ENCODE measurements at places on chromosomes 6 and 20. TPM values are rescaled to one million over a fixed set of nuclear protein-coding genes. Genes with fewer than 3 reads are reported as not detected.

DNA sequence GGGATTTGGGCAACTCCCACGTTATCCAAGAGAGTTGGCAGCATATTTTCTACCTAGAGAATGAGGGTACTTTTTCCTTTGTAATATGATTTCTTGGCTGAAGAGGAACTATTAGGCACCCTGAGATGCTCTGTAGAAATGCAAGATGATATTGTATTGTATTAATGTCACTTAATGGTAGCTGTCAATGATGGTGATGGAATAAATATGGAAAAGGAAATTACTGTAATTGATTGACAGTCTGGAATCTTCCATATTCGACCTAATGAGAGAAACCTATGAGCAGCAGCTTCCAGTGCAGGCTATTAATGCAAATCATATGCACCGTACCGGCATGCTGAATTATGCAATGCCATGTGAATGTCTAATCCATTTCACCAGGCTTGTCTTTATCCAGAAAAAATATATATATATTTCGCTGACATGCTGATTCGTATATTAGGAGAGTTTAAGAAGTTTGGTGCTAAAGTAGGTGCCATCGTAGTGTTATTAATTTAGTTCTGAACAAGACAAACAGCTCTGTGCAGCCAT lies 494.2 kb upstream of the JARID2 start:
- H3K27me3 ChIP-seq, result no peaks in the 10 kb centered on the region
- H3K4me3 ChIP-seq, result no peak overlapping the region
- peaks cover 5% of the 10 kb centered on the region for H3K4me1 ChIP-seq
- no peaks in the 10 kb centered on the region for H3K36me3 ChIP-seq

The ESR1 gene
- not detected for total RNA-seq

The NFS1 gene
- 29.4 TPM for total RNA-seq

GRCh38 chr20:8115436-8115835 lies 16.6 kb upstream of the PLCB1 start:
- peaks cover 6% of the 10 kb centered on the region for H3K27me3 ChIP-seq
- no peaks in the 10 kb centered on the region for H3K36me3 ChIP-seq
- H3K4me1 ChIP-seq, result peaks cover 2% of the 10 kb centered on the region
- no peak for DNase-seq

DNA sequence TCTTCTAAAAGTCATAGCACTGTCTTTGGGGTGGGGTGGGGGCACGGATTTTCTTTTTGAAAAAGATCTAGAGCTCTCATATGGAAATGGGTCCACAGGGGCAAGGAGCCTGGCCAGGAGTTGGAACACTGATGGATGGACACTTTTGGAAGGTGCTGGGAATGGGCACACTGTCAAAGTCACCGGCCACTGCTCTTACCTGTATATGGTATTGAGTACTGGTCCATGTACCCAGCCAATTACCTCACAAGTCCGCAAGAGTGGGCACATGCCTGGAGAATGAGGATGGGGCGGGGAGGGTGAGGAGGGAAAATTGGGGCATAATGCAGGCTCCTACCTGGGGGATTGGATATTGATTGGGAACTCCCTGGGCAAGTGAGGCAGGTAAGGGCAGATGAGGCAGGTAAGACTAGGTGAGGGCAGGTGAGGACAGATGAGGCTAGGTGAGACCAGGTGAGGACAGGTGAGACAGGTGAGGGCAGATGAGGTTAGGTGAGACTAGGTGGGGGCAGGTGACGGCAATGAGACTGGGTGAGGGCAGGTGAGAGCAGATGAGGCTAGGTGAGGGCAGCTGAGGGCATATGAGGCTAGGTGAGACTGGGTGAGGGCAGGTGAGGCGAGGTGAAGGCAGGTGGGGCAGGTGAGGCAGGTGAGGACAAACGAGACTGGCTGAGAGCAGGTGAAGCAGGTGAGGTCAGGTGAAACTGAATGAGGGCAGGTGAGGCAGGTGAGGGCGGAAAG lies 167.9 kb downstream of the NRN1 start:
- H3K4me1 ChIP-seq, result no peaks in the 10 kb centered on the region
- no peak overlapping the region for H3K27ac ChIP-seq
- no peak overlapping the region for H3K4me3 ChIP-seq

- no peak for DNase-seq
- no peaks in the 10 kb centered on the region for H3K27me3 ChIP-seq
- no peak overlapping the region for H3K27ac ChIP-seq
- H3K4me3 ChIP-seq, result no peak overlapping the region
- H3K4me1 ChIP-seq, result no peaks in the 10 kb centered on the region
- peaks cover 2% of the 10 kb centered on the region for H3K36me3 ChIP-seq
These were observed 16.4 kb upstream of the UQCC2 start for GRCh38 chr6:33727932-33728331.

GRCh38 chr6:138638604-138639003 lies 135.0 kb upstream of the CCDC28A start:
- no peaks in the 10 kb centered on the region for H3K27me3 ChIP-seq
- no peak overlapping the region for H3K4me3 ChIP-seq
- H3K27ac ChIP-seq, result no peak overlapping the region

- peak overlapping the region; percentile 58 for H3K4me3 ChIP-seq
- peaks cover 8% of the 10 kb centered on the region for H3K4me1 ChIP-seq
- peaks cover 2% of the 10 kb centered on the region for H3K27me3 ChIP-seq
- DNase-seq, result no peak
- no peak overlapping the region for H3K27ac ChIP-seq
- no peaks in the 10 kb centered on the region for H3K36me3 ChIP-seq
These were observed 15.7 kb downstream of the ADISSP start for GRCh38 chr20:3751675-3752385.

DNA sequence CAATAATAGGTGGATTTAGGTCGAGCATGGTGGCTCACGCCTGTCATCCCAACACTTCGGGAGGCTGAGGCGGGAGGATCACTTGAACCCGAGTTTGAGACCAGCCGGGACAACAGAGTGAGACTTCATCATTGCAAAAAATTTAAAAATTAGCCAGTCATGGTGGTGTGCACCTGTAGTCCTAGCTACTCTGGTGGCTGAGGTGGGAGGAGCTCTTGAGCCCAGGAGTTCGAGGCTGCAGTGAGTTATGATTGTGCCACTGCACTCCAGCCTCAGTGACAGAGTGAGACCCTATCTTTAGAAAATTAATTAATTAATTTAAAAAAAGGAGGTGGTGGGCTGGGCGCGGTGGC lies 13.4 kb upstream of the C20orf203 start:
- DNase-seq, result no peak
- H3K27me3 ChIP-seq, result no peaks in the 10 kb centered on the region
- H3K4me3 ChIP-seq, result no peak overlapping the region

DNA sequence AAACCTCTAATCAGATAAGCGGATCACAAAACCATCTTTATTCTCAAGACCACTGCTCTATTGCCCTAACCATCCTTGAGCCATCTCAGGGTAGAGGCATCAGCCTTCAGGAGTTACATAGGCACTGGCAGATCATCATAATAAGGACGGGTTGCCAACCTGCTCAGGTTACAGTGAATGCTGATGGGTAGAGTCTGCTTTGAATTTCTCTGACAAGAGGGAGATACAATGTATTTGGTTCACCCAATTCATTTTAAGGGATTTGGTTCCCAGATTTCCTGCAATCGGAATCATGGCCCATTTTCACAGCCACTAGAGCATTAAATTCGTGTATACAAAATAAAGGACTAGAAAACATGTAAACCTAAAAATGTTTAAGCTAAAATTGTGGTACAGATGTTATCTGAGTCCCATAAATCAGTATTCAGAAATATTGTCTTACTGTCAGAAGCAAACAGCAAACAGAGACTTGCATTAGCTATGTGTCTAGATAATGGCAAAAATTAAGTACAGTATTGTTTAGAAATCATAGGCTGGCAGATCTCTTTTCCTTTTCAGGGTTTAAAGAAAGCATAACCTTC lies 41.9 kb upstream of the TMEM170B start:
- H3K4me3 ChIP-seq, result no peak overlapping the region
- DNase-seq, result no peak
- peaks cover 10% of the 10 kb centered on the region for H3K4me1 ChIP-seq

GRCh38 chr6:51768087-51768486 lies 319.3 kb downstream of the PKHD1 start:
- H3K27ac ChIP-seq, result no peak overlapping the region
- DNase-seq, result no peak
- H3K4me3 ChIP-seq, result no peak overlapping the region
- H3K4me1 ChIP-seq, result no peaks in the 10 kb centered on the region
- no peaks in the 10 kb centered on the region for H3K36me3 ChIP-seq
- no peaks in the 10 kb centered on the region for H3K27me3 ChIP-seq

GRCh38 chr6:18388271-18388670 lies 1.1 kb downstream of the RNF144B start:
- peak overlapping the region; percentile 76 for H3K27ac ChIP-seq
- H3K4me3 ChIP-seq, result peak overlapping the region; percentile 87
- no peak for DNase-seq

DNA sequence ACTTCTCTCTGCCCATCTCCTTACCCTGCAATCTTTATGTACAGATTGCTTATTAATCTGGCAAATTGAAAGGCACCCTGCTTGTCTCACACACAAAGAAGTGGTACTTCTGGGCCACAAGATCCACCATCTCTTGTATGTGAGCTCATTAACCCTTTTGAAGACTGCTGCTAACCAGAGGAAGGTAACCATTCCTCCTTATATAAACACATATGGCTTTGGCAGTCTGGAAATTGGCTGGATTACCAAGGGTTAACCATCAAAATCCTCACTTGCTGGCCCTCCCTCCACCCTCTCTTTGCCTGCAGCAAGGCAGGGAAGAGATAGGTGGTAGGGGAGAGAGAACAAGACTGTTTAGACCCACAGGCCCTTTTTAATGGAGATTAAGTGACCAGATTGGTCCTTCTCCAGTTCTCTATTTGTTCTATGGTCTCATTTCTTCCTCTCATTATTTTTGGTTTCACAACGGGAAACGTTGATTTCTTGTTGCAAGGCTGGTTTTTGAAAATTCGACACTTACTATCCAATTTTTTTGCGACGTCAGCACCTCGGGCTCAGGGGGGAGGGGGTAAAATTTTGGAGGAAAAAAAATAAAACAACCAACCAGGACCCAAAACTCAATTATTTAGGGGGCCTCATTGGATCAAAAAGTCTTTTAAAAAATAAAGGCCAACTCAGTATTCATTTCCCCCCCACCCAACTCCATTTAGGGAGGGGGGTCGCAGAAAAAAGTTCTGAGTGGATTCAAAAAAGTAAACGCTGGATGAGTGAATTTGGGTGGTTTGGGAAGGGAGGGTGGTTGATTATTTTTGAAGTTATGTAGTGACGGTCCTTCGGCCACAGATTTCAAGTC lies 859 bp downstream of the PPP1R10 start:
- H3K27ac ChIP-seq, result peak overlapping the region; percentile 100
- peaks cover 41% of the 10 kb centered on the region for H3K4me1 ChIP-seq
- H3K4me3 ChIP-seq, result peak overlapping the region; percentile 97

DNA sequence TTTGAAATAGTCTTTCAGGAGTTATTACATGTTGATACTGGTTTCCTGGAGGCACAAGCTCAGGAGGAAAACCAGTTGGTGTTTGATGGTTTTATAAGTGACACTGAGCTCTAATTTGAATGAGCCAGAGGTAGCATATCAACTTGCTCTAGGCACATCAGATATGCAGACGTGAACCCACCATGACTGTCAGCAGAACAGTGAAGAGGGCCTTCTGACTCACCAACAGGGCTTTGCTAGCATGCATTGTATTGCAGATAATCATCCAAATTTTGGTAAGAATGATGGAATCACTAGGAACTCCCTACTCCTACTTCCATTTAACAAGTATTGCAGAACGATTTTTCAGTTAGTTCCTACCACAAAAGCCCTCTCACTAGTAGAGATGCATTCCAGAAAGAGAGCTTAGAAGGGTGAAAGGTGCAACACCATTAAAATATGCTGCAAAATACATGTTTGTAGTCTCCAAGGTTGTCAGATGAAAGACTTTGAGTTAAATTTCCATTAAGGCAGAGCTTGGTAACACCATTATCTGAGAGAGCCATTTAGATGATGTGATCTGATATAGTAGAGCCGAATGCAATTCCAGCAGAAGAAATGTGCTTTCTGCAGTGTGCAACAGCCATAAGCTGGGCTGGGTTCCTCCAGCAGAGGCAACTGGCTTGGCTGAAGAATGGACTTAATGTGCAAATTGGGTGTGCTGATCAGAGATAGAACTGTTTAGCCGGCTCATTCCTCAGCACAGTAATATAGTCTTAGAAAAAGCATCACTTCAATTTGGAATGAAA lies 968.7 kb upstream of the ADGRB3 start:
- no peak overlapping the region for H3K27ac ChIP-seq
- peaks cover 8% of the 10 kb centered on the region for H3K36me3 ChIP-seq
- peaks cover 14% of the 10 kb centered on the region for H3K4me1 ChIP-seq
- H3K4me3 ChIP-seq, result no peak overlapping the region
- DNase-seq, result no peak

- H3K36me3 ChIP-seq, result no peaks in the 10 kb centered on the region
- no peak for DNase-seq
- H3K27ac ChIP-seq, result no peak overlapping the region
- H3K4me1 ChIP-seq, result no peaks in the 10 kb centered on the region
These were observed 470.2 kb downstream of the ADGRB3 start for GRCh38 chr6:69105288-69105687.

The LST1 gene
- not detected for total RNA-seq

DNA sequence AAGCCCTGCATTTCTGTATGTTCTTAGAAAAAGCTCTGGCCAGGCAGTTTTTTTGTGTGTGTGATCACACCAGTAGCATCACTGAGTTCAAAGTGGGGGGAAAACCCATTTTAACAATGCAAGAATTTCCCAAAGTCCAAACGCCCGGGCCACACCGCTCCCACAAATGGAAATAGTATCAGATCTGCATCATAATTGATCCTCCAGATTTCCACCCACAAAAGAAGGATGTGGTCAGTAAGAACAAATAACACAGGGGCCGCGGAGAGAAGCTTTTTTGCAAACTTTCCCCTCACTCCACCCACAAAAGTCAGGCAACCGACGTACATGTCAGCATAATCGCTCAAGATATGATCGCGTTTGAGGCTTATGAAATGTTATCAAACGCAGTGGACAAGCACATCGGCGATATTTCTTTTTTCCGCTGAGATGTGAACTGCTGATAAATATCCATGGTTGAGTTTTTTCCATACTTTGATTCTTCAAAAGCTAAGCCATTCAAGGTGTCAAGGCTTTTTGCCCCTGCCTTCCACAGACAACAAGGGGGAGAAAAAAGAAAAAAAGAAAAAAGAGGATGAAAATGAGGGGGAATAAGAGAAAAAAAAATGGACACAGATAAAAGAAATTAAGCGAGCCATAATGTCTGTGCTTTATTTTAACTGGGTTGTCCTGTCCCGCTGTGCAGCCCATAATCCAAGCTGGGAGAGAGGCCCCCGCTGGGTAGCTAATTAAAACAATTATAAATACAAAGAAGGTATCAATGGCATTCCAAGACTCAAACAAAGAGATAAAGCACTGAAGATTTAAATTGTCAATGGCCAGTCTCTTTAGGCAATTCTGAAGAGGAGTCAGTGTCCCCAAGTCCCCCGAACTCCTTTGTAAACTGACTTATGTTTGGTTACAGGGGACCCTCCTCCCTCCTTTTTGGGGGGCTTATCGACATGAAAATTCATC lies 143.5 kb downstream of the ZFP64 start:
- no peaks in the 10 kb centered on the region for H3K36me3 ChIP-seq
- DNase-seq, result no peak
- H3K4me1 ChIP-seq, result peaks cover 39% of the 10 kb centered on the region
- peak overlapping the region; percentile 2 for H3K4me3 ChIP-seq

The RUNX2 gene
- total RNA-seq, result 25.3 TPM

- no peak for DNase-seq
- peaks cover 6% of the 10 kb centered on the region for H3K4me1 ChIP-seq
- no peak overlapping the region for H3K27ac ChIP-seq
These were observed 11.2 kb upstream of the BHLHE23 start for GRCh38 chr20:63017826-63018411.

GRCh38 chr6:150638765-150639164 lies 39.1 kb downstream of the PLEKHG1 start:
- H3K4me3 ChIP-seq, result no peak overlapping the region
- no peak for DNase-seq
- no peak overlapping the region for H3K27ac ChIP-seq
- peaks cover 20% of the 10 kb centered on the region for H3K27me3 ChIP-seq
- H3K4me1 ChIP-seq, result peaks cover 7% of the 10 kb centered on the region
- H3K36me3 ChIP-seq, result no peaks in the 10 kb centered on the region

Measured in osteocyte (in vitro differentiated cells).